D341Med (cell line): ENCODE measurements at places on chromosomes 4 and X.

GRCh38 chr4:61201561-61201960, 1.4 kb downstream of the ADGRL3 start:
- DNase-seq: peak; percentile 41

GRCh38 chr4:139337612-139338011, 35.3 kb upstream of the NDUFC1 start:
- no peak for DNase-seq

DNA sequence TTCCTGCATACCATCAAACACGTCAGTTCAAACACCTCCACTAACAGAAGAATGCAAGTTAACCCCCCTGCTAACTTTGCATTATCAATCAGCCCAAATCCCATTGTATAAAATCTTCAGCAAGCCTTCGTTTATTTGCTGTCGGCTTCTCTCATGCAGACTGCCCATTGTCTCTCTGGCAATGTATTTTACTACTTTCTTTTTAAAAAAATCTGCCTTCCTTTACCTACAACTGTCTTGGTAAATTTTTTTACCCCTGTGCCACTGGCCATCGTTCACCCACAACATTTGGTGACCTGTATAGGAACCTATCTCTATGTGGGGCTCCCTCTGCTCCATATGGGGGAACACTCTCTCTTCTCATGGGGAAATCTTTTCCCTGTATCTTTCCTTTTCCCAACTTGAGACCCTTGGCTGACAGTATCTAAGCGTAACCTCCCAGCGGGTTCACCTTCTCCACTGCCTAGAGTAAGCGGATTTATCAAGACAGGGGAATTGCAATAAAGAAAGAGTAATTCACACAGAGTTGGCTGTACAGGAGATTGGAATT, 244.6 kb downstream of the CPXCR1 start:
- DNase-seq: no peak

DNA sequence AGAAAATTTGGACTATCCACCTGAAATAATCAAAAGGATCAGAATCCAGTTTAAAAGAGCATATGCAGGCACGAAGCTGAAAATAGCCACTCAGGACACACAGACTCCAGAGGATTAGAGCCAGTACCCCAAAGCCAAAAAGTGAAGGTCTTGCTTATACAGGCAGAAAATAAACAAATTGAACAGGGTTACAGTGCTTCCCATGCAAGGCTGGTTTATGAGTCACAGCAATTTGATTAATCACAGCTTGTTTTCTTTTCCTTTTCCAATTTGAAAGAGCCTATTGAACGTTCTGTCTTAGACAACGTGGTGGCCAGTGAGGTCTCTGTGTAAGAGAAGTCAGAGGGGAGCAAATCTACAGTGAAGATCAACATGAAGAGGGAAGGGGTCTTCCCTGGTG, 10.2 kb downstream of the HGFAC start:
- no peak for DNase-seq

- DNase-seq: no peak
Observed at GRCh38 chr4:2066571-2067445, 7.7 kb downstream of the NAT8L start.

- no peak for DNase-seq
Observed at GRCh38 chr4:163161536-163162205, 5.0 kb downstream of the NAF1 start.

GRCh38 chr4:87018753-87019152, 83.9 kb downstream of the AFF1 start:
- no peak for DNase-seq

- DNase-seq: no peak
Observed at GRCh38 chrX:16873106-16873505, 2.9 kb upstream of the RBBP7 start.

DNA sequence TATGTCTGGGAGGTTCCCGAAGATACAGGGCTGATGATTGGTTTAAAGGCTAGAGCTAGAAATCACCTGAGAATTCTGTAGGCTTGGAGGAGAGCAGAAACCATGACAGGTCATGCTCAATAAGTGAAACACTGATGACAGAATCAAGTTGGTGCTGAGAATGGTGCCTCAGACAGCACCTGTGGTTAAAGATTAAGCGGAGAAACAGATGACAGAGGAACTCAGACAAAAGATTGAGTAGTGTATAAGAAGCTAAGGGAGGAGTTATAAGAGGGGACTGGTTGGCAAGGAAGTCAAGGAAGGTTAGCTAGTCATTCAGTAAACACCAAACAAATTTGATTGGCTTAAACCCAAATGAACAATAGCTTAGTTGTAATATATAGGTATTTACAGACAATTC, 385.4 kb upstream of the CNKSR2 start:
- DNase-seq: no peak

GRCh38 chrX:65587616-65588526, 53.3 kb upstream of the LAS1L start:
- DNase-seq: no peak

- DNase-seq: no peak
Observed at GRCh38 chrX:22035236-22035635, 3.1 kb downstream of the PHEX start.

- DNase-seq: no peak
Observed at GRCh38 chr4:184279496-184280061, 61.9 kb upstream of the ENPP6 start.

DNA sequence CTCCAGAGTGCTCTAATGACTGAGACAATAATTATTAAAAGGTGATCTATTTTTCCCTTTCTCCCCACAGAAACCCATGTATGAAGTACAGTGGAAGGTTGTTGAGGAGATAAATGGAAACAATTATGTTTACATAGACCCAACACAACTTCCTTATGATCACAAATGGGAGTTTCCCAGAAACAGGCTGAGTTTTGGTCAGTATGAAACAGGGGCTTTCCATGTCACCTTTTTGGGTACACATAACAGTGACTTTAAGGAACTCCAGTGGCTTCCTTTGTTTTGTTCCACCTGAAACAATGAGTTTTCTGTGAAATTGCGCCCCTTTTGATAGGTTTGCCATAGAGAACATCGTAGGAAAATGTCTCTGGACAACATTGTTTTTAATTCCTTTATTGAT, 69.6 kb downstream of the KIT start:
- no peak for DNase-seq

- DNase-seq: no peak
Observed at GRCh38 chrX:124190440-124190839, 142.0 kb upstream of the TEX13D start.

DNA sequence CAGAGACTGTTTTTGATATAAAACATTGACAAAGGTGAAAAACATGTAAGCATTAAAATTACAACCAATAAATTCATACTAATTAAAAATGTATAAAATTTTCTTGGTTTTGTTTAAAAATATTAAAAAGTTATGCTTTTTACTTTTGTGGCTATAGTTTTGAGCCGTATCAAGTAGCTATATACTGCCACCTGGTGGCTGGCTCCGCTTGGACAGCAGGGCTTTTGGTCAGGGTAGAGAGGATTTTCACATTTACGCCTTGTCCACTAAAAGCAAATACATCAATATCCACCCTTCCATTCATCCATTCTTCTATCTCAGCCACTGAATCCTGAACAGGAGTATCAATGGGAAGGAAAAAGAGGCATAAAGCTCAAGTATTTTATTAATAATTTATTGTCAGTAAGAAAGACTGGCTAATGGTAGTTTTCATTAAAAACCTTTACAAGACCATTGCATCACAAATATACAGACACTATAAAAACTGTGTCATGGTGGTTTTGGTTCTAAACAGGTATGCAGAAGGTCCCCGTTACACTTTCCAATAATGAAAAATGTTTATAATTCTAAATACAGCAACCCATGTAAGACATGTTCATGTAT, 32.1 kb upstream of the MTNR1A start:
- DNase-seq: peak; percentile 51

DNA sequence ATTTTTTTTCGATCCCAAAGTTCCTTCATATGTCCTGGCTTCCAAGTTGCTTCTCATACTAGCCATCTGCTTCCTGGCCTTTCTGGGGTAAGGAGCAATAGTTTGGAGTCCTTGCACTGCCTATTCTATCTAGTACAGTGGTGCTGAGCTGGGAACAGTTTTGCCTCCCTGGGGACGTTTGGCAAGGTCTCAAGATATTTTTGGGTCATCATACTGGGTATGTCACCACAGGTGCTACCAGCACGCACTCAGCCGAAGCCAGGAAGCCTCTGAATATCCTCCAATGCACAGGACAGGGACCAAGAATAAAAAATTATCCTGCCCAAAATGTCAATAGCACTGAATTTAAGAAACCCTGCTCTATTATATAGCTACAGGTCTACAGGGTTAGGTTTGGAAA, 35.4 kb upstream of the TMSB15B start:
- DNase-seq: no peak

DNA sequence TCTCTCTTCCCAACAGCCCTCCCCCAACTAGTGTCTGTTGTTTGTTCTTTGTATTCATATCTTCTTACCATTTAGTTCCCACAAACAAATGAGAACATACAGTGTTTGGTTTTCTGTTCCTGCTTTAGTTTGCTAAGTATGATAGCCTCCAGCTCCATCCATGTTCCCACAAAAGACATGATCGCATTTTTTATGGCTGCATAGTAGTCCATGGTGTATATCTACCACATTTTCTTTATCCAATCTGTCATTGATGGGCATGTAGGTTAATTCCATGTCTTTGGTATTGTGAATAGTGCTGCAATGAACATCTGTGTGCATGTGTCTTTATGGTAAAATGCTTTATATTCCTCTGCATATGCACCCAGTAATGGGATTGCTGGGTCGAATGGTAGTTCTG, 283.9 kb upstream of the FGF13 start:
- DNase-seq: no peak

DNA sequence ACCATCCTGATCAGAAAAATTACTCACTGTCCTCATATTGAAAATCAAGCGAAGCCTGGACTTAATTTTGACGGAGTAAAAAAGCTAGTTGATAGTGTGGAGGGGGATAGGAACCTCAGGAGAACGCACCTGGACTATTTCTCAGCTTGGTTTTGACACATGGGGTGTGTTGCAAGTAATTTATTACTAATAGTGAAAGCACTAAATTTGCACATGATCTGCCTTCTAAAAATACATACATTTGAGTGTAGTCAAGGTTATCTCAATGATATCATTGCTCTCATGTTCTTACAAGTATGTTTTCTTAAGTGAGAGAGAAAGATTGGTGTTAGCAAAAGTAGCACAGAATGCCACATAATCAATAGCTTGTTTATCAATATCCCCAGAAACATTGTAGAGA, 29.5 kb downstream of the LRIT3 start:
- no peak for DNase-seq

DNA sequence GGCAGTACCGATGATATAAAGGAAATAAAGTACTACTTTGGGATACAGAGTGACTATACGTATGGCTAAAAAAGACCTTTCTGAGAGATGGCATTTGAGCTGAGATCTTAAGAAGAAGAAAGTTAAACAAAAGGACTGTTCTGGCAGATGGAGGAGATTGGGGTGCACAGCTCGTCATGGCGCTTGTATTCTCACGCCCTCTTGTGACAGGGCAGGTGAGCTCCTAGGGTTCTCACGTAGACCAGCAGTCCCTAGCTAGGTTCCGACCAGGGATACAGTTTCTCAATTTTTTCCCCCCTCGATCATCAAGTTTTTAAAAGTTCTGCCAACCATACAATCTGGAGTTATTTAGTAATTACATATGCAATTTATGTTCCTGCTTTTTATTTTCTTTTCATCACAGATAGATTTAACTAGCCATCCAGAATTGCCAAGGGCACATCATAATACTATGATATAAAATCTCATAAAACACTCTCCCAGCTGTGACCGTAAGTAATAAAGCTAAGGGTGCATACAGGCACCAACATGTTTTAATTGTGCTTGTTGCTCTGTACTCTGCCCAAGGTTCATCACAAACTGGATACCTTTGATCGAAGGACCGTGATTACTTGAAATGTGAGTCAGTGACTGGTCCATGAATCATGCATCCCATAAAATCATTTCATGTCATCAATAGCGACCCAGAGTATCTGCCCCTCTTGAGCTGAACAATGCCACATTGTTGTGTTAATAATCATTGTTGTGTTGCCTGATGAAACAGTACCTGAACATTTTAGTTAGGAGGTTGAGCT, 69.4 kb upstream of the ZNF518B start:
- DNase-seq: no peak

- DNase-seq: no peak
Observed at GRCh38 chr4:86442881-86443280, 83.0 kb upstream of the MAPK10 start.

GRCh38 chr4:174398728-174399127, 115.0 kb downstream of the CEP44 start:
- DNase-seq: no peak

DNA sequence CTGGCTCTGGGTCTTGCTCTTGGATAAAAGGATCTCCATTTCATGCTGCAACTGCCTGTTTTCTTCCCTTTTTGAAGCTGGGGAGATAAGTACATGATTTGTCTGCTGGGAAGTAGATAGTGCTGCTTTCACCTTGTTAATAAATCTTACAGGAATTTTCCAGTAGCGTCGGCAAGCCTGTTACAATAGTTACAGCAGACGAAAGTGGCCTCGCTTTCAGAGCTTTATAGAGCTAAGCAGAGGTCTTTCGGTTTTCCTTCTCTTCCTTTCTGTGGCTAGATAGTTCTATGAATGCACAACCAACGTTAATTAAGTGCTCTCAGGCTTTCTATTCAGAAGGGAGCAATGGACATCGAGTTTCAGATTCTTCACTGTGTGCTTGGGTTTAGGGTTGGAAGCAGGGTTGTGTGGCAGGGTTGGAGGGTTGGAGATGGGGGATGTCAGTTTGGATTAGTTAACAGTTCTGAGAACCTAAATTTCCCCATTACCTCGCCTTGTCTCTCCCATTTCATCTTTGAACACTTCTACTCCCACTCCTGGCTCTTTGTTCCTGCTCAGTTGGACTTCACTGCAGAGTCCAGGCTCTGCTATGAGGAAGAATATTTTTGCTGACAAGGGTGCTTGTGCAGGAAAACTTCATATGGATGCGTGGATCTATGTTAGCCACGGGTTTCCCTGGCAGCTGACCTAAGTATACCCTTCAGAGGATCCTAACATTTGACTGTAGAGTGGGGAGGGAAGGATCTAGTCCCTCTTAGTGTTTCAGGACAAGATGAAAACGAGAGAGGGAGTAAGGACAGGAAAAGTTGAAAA, 237.9 kb downstream of the ARHGAP10 start:
- no peak for DNase-seq

DNA sequence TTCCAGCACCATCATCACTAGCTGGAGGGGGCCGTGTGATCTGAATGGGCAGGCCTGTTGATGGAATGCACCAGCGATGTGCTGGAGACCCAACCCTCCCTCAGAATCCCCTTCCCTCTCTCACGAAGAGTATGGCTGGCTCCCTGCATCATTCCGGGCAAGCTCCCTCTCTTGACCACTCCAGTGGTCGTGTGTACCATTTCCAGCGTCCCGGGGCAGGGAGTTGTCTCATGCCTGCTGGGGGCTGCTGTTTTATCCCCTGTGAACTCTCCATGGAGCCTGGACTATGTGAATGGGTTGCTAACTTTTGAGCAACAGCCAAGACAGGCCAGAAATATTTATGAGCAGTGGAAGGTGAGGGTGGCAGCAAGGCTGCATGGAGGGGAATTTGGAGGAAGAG, 8.1 kb downstream of the CSAG1 start:
- DNase-seq: no peak

- DNase-seq: no peak
Observed at GRCh38 chr4:180434131-180434895, 1808.9 kb upstream of the TENM3 start.

- peak; percentile 53 for DNase-seq
Observed at GRCh38 chr4:73127839-73128453, 58.4 kb upstream of the COX18 start.
